ENCODE measurements at places on chromosomes 11 and 22.

- no peak for DNase-seq
Observed at GRCh38 chr11:118216621-118217481, 8.0 kb downstream of the JAML start.

DNA sequence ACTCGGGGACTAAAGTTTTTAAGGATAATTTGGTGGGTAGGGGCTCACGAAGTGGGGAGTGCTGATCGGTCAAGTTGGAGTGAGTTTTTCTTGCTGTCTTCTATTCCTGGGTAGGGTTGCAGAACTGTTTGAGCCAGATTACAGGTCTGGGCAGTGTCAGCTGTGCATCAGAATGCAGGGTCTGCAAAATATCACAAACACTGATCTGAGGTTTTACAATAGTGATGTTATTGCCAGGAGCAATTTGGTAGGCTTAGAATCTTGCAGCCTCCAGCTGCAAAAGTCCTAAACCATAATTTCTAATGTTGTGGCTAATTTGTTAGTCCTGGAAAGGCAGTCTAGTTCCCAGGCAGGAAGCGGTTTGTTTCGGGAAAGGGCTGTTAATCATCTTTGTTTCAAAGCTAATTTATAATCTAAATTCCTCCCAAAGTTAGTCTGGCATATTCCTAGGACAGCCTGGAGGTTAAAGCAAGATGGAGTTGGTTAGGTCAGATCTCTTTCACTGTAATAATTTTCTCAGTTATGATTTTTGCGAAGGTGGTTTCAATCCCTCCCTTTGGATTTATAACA lies 39.7 kb upstream of the CALCA start:
- no peak for DNase-seq

DNA sequence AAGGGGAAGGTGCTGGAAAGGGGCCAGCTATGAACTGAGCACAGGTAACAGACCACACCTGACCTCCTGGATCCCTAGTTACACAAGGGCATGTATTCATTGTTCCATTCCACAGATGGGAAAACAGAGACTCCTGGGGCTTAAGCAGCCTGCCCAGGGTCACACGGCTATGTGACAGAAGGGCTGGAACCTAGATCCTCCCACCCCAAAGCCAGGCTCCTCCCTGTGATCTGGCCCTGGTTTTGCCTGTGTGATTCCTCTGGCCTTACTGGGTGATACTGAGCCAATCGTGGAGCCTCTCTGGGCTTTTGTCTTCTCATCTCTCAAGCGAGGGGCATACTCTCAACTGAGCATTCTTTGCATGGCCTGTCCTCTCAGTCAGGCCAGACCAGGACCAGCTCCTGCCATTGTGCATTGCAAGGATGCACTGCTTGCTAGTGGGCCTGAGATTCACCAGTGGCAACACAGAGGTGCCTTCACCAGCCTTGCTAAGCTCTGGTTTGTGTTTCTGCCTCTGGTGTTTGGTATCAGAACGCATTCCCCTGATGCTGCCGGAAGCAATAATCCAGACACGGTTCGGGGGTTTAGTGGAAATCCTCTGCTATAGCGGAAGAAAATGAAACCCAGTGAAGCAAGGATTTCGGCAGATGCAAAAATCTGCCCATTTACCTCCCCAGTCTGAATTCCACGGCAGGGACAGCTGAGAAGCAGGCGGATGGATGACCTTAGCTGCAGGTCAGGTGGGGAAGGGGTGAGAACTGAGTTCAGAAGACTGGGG lies 226.6 kb downstream of the ST3GAL4 start:
- no peak for DNase-seq

DNA sequence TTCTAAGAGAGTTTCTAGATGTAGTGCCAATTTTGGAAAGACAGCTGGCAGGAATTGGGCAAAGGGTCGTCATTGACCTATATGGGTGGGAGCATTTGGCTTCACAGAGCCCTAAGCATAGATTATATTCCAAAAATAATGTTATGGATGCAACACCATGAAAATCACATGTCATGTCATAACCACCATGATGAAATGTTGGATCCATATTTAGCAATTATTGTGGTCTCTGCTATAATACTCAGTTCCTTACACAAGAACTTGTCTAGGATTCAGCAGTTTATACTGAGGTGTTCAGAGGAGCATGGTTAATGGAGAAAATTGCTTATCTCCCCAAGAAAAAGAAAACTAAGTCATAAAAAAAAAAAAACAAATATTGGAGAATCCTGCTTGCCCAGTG lies 31.6 kb downstream of the NTM start:
- DNase-seq = no peak

DNA sequence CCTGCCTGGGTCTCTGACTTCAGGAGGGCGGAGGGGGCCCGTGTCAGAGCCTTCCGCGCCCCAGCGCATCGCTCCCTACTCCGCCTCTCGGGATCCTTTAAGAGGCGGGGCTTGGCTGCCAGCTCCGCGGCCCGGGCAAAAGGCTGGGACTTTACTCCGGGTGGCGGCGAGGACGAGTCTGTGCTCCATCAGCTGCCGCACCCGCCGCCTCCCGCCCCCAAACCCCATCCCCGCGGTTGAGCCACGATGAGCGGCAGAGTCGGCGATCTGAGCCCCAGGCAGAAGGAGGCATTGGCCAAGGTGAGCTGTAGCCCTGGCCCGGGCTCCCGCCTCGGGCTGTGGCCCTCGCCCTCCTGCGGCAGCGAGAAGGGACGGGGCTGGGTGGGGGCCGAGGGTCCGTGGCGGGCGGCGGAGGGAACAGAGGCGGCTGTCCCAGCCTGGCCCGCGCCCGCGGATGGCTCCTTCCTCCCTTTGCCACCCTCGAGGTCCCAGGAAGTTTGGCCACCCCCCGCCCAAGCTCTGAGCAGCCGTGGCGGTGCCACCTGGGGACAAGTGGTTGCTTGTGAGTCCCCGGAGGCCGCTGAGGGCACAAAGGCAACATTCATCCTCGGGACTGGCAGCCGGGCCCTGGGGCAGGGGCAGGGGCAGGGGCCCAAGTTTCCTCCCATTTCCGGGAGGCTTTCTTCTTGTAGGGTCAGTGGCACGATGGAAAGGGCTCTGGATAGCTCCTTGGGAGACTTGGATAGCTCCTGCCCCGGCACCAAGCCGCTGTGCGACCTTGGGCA lies at the start of gene SEC14L2:
Gene SEC14L2, plus strand, starts transcription at position 148 of the 785 bp plus-strand sequence. Its CDS starts 99 bp downstream, at position 247.
- DNase-seq = peak; percentile 91

- no peak for DNase-seq
Observed at GRCh38 chr11:75162954-75163353, 12.0 kb downstream of the SLCO2B1 start.

DNA sequence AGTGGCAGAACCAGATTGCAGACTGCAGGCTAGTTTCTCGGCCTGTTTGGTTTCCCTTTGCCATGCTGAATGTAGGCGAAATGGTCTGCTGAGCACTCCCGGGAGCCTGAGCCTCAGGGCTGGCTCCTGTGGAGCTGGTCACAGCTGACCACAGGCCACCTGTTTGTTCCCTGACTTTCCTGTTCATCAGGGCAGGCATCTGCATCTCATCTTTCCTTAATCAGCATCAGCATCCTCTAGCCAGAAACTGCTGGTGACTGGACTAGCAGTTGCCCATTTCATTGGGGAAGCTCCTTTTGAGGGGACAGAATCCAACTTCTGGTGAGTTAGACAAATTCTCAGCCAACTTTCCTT lies 20.2 kb upstream of the C11orf96 start:
- DNase-seq = no peak

DNA sequence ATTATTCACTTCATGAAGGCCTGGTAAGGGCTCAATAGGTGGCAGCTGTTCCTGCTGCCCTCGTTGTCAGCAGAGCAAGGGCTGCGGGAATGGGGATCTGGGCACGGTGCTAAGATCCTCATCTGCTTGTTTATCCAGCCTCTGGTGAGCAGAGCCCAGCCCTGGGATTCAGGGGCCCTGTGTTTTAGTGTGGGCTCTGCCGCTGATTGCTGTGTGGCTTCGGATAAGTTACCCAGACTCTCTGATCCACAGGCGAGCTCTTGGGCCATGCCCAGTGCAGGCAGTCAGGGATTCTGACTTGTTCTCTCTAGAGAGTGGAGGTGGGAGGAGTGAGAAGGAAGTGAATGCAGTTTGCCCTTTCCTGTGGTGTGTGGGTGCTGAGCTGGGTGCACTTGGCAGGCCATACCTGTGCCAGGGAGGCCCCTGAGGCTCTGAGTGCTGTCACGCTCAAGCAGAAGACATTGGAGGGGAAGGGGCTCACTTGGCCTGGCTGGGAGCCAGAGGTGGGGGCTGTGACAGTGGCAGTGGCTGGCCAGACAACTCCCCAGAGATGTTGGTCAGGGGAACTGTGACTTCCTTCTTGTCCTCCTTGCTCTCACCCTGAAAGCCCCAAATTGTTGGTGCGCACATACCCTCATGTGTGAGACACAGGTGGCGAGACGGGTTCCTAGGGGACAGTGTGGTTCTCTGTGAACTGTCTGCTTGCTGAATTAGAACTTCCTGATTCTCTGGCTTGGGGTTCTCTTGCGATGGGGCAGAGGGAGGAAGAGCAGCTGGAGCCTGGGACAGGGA lies 43.7 kb downstream of the CD82 start:
- no peak for DNase-seq

DNA sequence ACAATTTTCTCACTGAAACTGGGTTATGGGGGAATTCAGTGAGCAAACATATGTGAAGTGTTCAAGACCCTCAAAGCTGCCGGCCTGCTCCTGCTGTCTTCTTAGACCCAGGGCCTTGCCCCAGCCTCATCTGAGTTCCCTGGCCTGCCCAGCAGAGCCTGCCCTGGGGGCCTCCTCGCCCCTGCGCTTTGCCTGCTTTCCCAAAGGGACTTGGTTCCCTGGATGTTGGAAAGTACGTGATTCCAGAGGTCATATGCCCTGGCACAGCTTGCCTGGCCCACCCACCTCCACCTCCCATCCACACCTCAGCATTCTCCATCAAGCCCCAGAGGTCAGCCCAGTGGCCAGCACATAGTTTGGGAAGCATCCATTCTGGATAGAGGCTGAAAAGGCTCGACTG lies 13.7 kb upstream of the POU2F3 start:
- DNase-seq = no peak

- no peak for DNase-seq
Observed at GRCh38 chr22:49713003-49713402, 114.7 kb downstream of the BRD1 start.

DNA sequence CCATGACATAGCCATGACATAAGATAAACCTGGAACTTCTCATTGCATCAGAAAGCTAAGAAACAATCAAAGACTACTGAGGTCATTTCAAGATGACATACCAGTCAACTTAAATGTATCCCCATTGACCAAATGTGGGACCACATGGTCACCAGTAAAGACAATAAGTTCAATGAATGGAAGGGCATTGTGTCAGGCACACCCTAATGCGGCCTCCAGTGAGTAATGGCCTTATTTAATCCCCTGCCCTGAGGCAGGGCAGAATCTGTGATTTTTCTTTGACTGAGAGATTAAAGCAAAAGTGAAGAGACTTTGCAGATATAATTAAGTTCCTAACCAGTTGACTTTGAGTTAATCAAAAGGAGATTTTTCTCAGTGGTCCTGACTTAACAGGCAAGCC lies 17.3 kb upstream of the SYT8 start:
- DNase-seq = no peak

GRCh38 chr11:105204636-105205035 lies 65.1 kb upstream of the CARD18 start:
- no peak for DNase-seq

- DNase-seq = no peak
Observed at GRCh38 chr11:131037873-131038272, 121.6 kb upstream of the SNX19 start.

- DNase-seq = no peak
Observed at GRCh38 chr22:23395530-23396361, 184.3 kb downstream of the IGLL1 start.

DNA sequence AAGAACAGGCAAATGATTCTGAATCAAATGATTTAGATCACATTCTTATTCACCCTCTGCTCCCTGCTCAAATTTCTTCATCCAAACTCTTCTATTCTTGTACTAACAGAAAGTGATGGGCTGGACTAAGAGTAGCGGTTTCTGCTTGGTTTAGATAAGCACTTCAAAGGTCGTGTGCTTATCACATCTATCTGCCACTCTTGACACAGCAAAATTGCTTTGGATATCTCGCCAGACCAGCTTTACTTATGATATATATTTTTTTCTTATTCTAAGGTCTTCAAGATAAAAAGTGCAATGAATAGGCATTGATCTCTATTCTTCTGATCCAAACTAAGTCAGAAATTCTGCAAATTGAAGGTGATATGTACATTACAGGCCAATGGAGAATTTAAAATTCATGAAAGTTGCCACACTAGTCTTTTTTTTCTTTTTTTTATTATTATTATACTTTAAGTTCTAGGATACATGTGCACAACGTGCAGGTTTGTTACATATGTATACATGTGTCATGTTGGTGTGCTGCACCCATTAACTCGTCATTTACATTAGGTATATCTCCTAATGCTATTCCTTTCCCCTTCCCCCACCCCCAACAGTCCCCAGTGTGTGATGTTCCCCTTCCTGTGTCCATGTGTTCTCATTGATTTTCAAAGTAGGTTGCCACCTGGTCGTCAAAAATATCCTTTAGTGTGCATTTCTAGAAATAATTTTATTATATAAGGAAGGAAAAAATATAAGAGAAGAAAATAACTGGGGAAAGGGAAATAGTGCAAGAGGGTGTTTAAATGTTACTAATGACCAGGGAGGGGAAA lies 1941.0 kb upstream of the RAG2 start:
- no peak for DNase-seq

DNA sequence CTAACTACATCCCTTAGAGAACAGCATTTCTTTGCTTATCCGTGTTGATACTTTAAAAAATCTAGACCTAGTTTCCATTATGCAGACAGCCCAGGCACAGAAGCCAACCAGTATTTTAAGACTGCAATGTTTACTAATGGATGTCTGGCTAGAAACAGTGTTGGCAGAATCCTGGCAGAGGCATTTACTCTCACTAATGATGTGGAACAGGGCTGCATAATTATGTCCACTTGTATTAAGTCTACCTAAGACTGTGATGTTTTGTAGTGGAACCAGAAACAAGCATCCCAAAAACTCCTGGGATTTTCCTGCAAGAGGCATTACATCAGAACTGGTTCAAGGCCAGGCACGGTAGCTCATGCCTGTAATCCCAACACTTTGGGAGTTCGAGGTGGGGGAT lies 50.2 kb upstream of the PICALM start:
- DNase-seq = no peak

DNA sequence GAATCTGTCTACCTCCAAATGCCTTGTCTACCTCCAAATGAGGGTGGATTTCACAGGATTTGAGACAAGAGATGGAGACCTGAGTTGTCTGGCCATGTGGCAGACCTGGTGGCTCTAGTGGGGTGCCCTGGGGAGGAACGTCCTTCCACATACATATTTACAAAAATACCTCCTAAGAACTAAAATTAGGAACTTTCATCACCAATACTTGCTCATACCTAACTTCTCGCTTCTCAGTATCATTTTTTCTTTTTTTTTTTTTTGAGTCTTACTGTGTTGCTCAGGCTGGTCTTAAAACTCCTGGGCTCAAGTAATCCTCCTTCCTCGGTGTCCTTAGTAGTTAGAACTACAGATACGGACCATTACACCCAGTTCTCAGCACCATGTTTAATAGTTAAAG lies 117.9 kb downstream of the MED15 start:
- DNase-seq = no peak

GRCh38 chr11:26599425-26599824 lies 27.4 kb upstream of the MUC15 start:
- DNase-seq = no peak
